ENCODE measurements at places on chromosomes 5 and 9.
A peak's percentile ranks its signal among the peaks of the same experiment; 100 is the strongest.

DNA sequence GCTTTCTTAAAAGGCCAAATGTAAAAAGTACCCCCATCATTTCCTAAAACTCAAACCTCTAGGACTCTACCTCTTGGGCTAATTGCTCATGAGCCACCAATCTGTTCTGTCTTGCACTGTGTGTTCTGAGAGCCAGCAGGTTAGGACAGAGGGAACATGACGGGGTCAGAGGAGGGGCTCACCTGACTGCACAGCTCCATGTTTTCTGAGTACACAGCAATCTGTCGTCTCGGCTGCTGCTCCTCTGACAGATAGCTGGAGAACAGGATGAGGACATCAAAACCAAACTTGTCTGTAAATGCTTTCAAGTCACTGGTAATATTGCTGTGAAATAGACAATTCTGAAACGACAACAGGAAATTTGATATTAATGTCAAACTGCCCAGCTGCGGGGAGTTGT, 50.9 kb upstream of the PCA3 start:
- no peak for DNase-seq

DNA sequence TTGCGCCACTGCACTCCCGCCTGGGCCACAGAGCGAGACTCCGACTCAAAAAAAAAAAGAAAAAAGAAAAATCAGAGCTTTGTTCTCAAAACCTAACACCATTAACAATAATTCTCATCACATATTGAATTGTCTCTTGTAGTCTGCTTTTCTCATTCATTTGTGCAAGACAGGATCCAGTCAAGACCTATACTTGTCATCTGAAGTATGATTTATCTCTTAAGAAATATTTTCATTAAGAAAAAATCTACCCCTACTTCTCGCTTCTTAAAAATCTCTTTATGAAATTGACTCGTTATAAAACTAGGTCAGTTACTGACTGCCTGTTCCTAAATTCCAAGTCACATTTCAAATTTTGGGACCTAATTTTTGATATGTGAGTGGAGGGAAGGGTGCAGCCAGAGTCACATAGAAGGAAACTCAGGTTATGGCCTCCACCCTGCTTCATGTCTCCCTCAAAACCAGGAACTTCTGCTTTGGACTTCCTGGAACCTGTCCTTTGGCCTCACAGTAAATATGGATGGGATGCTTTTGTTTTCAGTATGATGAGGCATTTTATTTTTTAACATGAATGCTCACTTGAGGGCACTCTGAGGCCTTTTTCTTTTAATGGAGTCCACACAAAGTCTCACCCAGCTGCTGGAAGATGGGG, 18.9 kb downstream of the ZNF169 start:
- no peak for DNase-seq

DNA sequence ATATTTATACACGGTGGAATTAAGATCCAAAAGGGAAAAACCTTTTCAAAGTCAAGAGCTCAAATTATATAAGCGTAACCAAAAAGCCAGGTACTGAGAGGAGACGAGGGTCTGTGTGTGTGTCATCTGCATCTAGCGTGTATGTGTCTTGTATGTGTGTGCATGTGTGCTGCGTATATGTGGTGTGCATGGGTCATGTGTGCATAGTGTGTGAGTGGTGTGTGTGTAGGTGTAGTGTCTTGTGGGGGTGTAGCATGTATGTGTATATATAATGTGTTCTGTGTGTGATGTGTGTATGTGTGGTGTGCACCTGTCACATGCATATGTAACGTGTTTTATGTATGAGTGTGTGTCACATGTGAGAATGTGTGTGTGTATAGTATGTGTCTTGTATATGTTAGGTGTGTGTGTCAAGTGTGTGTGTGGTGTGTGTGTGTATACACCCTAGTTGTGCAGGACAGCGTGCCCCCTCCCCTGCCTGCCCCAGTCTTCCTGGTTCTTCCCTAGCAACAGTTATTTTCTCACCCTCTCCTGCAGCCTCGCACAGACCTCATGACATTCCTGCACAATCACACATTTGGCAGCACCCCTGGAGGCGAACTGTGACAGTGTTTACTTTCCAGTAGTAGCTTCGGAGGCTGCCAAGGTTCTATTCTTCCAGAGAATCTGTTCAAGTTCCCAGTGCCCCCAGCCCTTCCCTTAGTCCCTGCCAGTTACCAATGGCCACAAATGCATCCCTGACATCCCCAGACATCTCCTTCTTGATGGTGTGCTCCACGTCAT, 27.1 kb upstream of the TNIP1 start:
- DNase-seq: peak; percentile 59

DNA sequence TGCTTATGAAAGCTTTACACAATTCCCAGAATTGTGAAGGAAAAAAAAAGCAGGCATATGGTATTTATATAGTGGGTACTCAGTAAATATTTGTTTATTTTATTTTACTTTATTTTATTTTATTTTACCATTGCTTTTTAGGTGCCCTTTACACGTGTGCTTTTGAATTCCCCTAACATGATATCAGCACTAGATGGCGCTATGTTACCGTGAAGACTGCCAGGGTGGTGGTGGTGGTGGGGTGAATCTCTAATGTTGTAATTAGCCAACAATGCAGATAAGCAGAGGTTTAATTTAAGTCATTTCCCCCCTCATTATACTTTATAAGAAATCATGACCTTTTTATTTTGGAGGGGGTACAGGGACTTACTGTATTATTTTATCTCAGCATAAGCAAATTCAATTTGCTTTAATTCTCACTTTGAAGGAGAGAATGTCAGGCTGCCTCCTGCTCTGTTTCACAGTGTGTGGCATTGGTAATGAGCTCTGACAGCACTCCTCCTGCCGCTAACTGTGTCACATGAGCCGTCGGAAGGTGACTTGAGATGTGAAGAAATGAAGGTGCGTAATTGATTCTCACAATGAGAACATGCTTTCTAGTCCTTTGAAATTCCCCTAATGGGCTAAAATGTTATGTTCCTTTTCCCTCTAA, 165.6 kb downstream of the YTHDC2 start:
- no peak for DNase-seq

- no peak for DNase-seq
Observed at GRCh38 chr5:39517800-39518199, 93.0 kb upstream of the DAB2 start.

GRCh38 chr5:59437176-59437575, 456.4 kb downstream of the PDE4D start:
- DNase-seq: no peak

DNA sequence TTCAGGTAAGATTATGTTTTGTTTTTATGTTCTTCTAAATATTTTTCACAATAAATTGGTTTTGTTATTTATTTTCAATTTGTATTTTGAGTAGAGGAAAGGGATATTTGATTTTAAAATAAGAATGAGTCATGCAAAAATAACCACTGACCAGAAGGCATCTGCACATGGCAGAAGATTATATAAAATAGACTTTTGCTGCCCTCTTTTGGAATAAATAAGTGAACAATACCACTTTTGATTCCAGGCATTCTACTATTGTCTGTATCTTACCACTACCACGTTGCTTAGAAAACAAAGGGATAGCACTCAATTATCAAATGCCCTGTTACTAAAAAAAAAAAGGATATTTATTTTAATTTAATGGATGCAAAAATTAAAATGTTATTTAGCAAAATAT, 227.3 kb upstream of the ITGA1 start:
- DNase-seq: no peak

GRCh38 chr5:148620696-148621095, 33.6 kb downstream of the HTR4 start:
- no peak for DNase-seq

- DNase-seq: no peak
Observed at GRCh38 chr5:219460-219863, 1.3 kb downstream of the SDHA start.

DNA sequence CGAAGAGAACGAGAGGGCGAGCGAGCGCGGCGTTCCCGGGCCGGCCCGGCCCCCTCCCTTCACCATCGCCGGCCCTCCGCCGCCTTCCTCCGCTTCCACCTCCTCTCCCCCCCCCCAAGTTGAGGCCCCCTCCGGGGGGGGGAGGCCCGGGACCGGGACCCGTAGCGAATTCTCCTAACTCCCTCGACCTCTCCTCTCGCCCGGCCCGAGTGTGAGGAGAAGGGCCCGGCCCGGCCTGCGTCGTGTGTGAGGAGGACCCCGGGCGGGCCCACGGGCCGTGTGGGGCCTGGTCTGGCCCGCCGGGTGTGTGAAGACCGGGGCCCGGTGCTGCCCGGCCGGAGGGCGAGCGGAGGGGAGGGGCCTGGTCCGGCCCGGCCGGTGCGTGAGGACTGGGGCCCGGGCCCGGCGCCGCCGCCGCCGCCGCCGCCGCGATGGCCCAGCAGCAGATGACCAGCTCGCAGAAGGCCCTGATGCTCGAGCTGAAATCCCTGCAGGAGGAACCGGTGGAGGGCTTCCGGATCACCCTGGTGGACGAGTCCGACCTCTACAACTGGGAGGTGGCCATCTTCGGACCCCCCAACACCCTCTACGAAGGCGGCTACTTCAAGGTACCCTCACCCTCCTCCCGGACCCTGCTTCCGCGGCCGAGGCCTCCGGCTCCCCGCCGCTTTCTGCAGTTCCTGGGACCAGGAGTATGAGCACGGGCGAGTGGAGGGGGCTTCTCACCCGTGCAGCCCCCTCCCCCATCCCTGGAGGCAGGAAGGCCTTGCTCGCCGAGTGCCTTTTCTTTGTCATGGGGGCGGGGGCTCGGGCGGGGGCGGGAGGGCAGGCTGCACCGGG, 587 bp downstream of the UBE2R2 start:
- peak; percentile 58 for DNase-seq

DNA sequence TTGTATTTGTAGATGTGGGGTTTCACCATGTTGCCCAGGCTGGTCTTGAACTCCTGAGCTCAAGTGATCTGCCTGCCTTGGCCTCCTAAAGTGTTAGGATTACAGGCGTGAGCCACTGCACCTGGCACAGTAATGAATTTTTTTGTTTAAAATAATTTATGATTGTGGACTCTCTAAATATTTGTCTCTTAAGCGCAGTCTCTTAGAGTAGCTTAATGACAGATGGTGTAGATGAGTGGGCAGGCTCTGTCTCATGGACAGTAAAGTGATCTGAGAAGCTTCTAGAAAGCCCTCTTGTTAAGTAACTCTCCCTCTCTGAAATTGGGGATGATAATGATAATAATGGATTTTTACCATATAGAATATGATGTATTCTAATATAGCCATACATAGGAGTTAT, 47.5 kb upstream of the KIAA1958 start:
- DNase-seq: no peak

DNA sequence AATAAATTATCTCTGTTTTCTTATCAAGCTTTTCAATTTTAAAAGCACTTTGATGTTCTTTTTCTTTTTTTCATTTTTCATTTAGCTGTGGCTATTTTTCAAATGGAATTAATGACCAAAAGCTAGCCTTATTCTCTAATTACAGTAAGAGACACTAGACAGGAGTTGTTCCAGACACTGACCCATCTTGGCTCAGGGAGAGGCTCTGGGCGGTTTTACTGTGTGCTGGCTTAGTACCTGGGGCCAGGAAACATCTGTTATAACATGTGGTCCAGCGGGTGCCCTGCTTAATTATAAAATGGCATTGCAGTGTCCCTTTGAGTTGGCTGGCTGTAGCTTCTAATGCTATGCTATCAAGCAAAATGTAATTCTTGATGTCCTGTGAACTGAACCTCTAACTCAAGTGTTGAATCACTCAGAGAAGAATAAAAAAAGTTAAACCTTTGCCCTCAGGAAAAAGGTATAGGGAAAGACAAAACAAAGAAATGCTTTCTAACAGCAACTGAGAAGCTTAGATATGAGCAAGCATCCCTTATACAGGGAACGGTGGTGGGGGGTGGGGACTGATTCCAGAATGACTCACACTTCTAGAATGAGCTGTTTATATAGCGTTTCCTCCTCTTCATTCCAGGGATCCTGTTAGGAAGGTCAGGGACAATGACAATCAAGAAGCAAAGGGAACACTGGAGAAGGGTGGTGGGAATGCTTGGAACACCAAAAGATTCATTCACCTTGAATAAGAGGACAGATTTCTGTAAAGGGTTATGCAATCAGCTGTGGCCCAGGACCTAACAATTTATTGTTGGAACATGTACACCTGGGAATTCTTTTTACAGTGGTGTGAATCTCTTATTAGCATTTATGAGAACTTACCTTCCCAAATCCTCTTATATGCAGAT, 58.7 kb upstream of the NFIB start:
- DNase-seq: no peak

- DNase-seq: no peak
Observed at GRCh38 chr5:33774341-33774740, 117.4 kb downstream of the ADAMTS12 start.

DNA sequence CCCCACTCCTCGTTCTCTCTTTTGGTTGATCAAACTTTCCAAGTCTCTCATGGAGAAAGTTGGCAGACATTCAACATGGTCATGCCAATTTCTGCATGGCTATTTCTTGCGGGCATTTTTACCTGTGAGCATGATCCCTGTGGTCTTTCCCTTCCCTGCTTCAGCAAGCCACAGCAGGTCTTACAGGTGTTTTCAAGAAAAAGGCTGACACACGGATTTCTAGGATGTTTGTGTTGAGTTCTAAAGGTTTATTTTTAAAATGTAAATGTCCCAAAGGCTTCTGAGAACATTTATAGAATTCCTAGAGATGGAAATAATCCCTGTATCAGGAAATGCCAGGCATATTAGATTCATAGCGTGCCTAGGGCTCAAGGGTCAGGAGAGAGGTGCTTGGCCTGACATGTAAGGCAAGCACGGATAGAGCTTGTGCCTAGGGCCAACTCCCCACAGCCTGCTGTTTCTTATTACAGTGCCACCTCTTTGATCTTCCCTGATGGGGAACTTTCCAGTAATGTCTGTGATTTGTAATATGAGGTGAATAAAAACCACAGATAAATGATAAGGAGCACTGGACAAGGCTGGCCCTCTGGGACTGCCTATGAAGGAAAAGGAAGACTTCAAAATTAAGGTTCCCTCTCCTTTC, 79.8 kb downstream of the MUSK start:
- DNase-seq: no peak

DNA sequence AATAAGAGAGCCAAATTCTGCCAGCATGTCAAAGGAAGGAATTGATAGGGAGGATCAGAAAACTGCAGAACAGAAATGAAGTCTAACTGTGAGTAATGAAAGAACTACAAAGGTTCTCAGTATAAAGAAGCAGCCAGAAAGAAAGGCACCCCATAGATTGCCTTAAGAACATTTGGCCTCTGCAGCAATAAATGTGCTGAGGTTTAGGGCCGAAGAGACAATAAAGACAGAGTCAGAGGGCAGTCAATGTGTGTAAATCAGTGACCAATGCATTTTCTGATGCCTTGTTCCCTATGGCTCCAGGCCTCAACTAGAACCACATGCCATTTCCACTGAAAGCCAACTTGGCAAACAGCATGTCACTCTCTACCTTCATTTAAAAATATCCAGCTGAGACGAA, 281.0 kb downstream of the HINT1 start:
- no peak for DNase-seq

GRCh38 chr9:126695186-126695585, 81.5 kb downstream of the LMX1B start:
- DNase-seq: no peak

GRCh38 chr5:112239996-112240395, 179.1 kb downstream of the EPB41L4A start:
- DNase-seq: no peak

Data from substantia nigra (tissue), 51 donors.